ENCODE measurements at places on chromosomes 6 and 20.

- no peak for DNase-seq
These were observed 32.0 kb downstream of the DIDO1 start for GRCh38 chr20:62894261-62894660.

GRCh38 chr6:129747588-129748112, 37.7 kb upstream of the ARHGAP18 start:
- DNase-seq = no peak

- DNase-seq = no peak
These were observed 2.1 kb upstream of the THEMIS start for GRCh38 chr6:127902933-127903332.

- no peak for DNase-seq
These were observed 531.1 kb downstream of the LMBRD1 start for GRCh38 chr6:69265706-69266105.

- DNase-seq = peak; percentile 58
These were observed 28.2 kb upstream of the NOX3 start for GRCh38 chr6:155483858-155484257.

- no peak for DNase-seq
These were observed 205.6 kb downstream of the FRK start for GRCh38 chr6:115854866-115855665.

DNA sequence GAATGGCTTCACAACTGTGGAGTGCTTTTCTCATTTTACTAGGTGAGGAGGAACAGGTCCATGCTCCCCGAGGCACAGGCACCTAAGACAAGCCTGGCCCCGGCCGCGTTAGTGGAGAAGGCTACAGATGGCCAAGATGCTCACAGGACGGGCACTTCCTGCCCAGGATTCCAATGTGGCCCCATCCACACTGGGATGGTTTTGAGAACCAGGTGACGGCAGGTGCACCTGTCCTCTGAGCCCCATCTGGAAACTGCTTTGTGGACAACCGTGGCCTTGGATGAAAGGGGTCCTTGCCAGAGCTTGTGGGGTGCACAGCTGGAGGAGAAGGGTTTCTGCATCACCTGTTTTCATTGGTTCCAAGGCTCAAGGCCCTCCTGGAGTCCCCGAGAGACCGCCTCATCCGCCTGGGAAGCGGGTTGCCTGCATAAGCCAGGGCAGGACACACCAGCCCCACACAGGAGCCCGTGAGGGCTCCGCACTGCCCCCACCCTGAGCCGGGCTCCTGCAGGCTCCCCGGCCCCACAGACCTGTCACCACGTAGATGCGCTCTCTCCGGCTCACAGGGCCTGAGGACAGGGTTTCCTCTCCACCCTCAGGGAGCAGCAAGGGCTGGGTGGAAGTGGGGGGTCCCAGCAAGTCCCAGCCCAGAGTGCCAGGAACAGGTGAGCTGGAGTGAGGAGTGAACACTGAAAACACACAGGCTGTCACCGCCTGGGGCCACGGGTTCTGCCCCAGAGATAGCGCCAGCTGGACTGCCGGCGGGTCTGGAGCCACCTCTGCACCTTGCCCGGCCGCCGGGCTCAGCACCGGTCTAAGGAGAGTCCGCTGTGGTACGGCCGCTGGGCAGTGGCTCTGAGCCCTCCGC, 18.3 kb downstream of the NTSR1 start:
- DNase-seq = no peak

- no peak for DNase-seq
These were observed 109.1 kb upstream of the ENPP5 start for GRCh38 chr6:46279874-46280273.

DNA sequence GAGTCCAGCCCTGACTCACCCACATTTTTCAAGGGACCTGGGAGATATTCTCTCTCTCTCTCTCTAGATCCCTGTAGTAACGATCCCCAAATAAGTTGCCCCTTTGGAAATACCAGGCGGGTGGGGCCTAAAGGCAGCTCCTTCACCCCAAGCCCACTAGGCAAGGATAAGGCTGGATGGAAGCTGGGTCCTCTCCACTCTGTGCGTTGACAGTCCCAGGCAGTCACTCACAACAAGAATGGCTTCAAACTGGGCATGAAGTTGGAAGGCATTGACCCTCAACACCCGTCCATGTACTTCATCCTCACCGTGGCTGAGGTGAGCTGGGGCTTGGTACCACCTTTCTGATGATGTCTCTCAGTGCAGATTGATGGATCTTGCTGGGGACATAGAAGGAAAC, 21.6 kb downstream of the L3MBTL1 start:
- DNase-seq = no peak

DNA sequence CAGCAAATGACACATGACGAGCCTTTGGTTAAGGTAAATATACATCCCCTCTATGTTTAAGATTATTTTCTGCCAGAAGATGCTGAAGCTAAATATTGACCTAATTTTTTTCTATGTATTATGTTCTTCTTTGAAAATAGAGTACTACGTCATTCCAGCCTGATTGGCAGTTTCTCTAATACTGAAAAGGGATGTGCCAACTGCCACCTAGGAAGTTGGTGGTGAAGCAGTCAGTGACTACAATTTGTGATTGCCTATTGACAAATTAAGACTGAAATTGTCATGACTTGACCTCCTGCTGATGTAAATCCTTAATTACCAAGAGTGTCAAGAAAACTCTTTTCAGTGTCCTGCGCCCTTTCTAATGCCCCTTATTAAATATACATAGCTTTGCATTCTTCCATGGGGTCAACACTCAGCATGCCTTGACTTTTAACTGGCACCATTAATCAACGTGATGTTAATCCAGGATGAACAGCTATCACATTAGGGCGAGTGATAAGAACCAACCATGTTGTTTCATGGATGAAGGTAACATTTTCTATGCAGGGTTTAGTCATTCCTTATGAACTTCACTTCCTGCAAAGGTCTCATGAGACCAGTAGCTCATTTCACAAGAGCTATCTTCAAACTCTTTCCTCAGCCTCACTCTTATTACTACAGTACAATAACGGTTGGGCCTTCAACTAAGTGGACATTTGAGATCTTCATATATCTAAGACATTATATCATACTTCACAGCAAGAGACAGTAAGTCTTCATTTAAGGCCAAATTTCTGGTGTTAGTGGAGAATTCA, 22.5 kb upstream of the SGK1 start:
- DNase-seq = no peak
